Naive thymus-derived CD8-positive, alpha-beta T cell (primary cell): ENCODE measurements at places on chromosomes 11 and 22. TPM values are rescaled to one million over a fixed set of nuclear protein-coding genes. Genes with fewer than 3 reads are reported as not detected.

Gene IZUMO1R
- not detected for total RNA-seq

Gene ZBTB16
- 1.3 TPM for total RNA-seq

GRCh38 chr11:14261066-14261465 lies 97.9 kb downstream of the RRAS2 start:
- no peak for DNase-seq
- H3K4me1 ChIP-seq: no peaks in the 10 kb centered on the region
- peaks cover 14% of the 10 kb centered on the region for H3K36me3 ChIP-seq
- H3K27me3 ChIP-seq: no peaks in the 10 kb centered on the region
- no peak overlapping the region for H3K27ac ChIP-seq

DNA sequence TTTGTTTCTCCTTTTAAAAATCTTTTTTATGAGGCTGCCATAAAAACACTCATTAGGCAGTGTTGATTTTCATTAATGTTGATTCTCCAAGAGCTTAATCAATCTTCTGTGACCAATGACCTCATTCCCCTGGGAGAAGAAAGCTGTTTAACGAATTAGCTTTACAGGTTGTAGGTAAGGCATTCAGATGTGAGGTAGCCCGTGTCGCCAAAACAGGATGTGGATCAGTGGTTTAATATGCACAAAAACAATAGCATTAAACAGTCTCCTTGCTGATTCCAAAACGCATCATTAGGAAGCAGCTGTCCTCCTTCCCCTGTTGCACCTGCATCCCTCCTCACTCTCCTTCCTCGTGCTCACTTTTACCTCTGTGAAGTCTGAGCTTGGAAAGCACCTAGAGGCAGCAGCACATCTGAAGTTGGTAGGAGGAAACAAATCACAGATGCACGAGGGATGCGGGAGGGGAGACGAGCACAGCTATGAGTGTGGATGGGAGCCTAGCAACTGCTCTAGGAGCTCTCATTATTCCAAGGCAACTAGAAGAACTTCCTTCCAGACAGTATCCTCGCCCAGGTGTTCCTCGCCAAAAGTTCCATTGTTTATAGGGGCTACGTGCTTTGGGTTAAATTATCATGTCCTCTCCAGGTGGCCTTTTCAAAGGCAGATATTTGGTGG lies 179.4 kb upstream of the SNX19 start:
- H3K4me3 ChIP-seq: no peak overlapping the region
- no peaks in the 10 kb centered on the region for H3K36me3 ChIP-seq
- no peak for DNase-seq
- H3K27ac ChIP-seq: no peak overlapping the region

Gene BACE1
- 0.25 TPM for total RNA-seq

DNA sequence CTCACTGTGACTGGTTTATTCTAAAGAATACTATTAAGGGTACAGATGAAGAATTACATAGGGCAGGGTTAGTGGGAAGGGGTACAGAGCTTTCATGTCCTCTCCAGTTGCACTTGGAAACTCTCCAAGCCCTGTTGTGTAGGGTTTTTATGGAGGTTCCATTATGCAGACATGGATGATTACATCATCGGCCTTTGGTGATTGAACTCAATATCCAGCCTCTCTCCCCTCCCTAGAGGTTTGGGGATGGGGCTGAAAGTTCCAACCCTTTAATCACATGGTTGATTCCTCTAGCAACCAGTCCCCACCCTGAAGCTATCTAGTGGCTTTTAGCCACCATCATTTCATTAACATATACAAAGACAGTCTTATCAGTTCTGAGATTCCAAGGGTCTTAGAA lies 472.6 kb downstream of the BUD13 start:
- DNase-seq: no peak
- peaks cover 3% of the 10 kb centered on the region for H3K27me3 ChIP-seq
- no peaks in the 10 kb centered on the region for H3K4me1 ChIP-seq
- H3K4me3 ChIP-seq: no peak overlapping the region

Gene MAPK8IP2
- total RNA-seq: 0.22 TPM

Gene FAM111B
- total RNA-seq: 2.9 TPM

Gene NNMT
- total RNA-seq: not detected

Gene FADS3
- total RNA-seq: 5.7 TPM
